ENCODE measurements at places on chromosomes 7 and 10. TPM values are rescaled to one million over a fixed set of nuclear protein-coding genes. Genes with fewer than 3 reads are reported as not detected.
A peak's percentile ranks its signal among the peaks of the same experiment; 100 is the strongest.

DNA sequence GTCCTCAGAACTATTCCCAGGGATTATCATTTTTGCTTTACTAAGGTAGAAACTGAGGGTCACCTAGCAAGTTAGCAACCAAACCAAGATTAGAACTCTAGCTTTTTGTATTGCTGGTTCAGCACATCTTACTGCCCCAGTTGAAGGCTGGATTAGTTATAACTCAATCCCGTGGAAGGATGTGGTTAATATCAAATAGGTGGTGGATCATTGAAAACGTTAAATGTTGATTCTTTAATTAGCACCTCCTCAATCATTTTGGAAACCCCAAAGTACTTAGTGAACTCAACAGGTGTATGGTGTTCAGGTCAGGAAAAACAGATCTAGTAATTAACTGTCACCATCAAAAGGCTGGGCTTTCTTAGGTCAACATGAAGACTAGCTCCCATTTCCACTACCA is 152.4 kb downstream of the ARID5B start:
- no peak for DNase-seq
- peak overlapping the region; percentile 99 for H3K27ac ChIP-seq
- H3K27me3 ChIP-seq: no peaks in the 10 kb centered on the region
- H3K4me3 ChIP-seq: no peak overlapping the region
- H3K4me1 ChIP-seq: peaks cover 52% of the 10 kb centered on the region

GRCh38 chr10:2992401-2993198 is 74.7 kb upstream of the PFKP start:
- H3K27me3 ChIP-seq: peaks cover 8% of the 10 kb centered on the region
- H3K4me3 ChIP-seq: no peak overlapping the region
- H3K27ac ChIP-seq: no peak overlapping the region
- H3K36me3 ChIP-seq: no peaks in the 10 kb centered on the region

DNA sequence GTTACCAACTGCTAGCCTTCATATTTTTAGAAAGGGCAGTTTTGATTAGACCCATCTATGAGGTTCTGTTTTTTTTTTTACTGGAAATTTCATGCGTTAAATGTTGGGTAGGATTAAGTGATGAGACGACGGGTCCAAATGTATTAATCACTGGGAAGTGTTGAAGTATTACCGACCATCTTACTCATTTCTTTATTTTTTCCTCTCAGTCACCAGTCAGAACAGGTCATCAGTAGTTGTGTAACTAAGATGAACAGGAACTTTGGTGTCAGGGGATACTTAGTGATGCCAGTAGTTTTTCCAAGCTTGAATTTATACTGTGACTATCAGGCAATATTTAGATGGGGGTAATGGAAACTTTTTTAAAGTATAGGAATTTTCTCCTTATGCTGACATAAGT is 14.2 kb downstream of the TFAM start:
- no peak for DNase-seq
- H3K27ac ChIP-seq: no peak overlapping the region
- no peaks in the 10 kb centered on the region for H3K4me1 ChIP-seq
- H3K36me3 ChIP-seq: peaks cover 39% of the 10 kb centered on the region
- H3K4me3 ChIP-seq: no peak overlapping the region

GRCh38 chr10:32687116-32687515 is 241.2 kb downstream of the CCDC7 start:
- no peaks in the 10 kb centered on the region for H3K27me3 ChIP-seq
- H3K27ac ChIP-seq: no peak overlapping the region
- H3K36me3 ChIP-seq: no peaks in the 10 kb centered on the region
- no peak overlapping the region for H3K4me3 ChIP-seq
- no peak for DNase-seq

- no peaks in the 10 kb centered on the region for H3K4me1 ChIP-seq
- no peaks in the 10 kb centered on the region for H3K27me3 ChIP-seq
- no peak overlapping the region for H3K4me3 ChIP-seq
- no peak for DNase-seq
- no peak overlapping the region for H3K27ac ChIP-seq
- no peaks in the 10 kb centered on the region for H3K36me3 ChIP-seq
Observed at GRCh38 chr10:49312246-49312869, 13.4 kb downstream of the C10orf71 start.

- H3K27me3 ChIP-seq: no peaks in the 10 kb centered on the region
- DNase-seq: no peak
- H3K4me3 ChIP-seq: no peak overlapping the region
- H3K36me3 ChIP-seq: peaks cover 5% of the 10 kb centered on the region
Observed at GRCh38 chr7:149248777-149249176, 9.3 kb downstream of the ZNF212 start.

The HOXA6 gene
- total RNA-seq: 23.3 TPM

- DNase-seq: no peak
- no peak overlapping the region for H3K4me3 ChIP-seq
- H3K27me3 ChIP-seq: no peaks in the 10 kb centered on the region
- no peak overlapping the region for H3K27ac ChIP-seq
Observed at GRCh38 chr10:49512121-49512809, 26.7 kb downstream of the ERCC6 start.

The ADAM22 gene
- total RNA-seq: 6.1 TPM

GRCh38 chr10:30027057-30028005 is 32.1 kb downstream of the JCAD start:
- H3K27ac ChIP-seq: no peak overlapping the region
- DNase-seq: no peak
- H3K27me3 ChIP-seq: no peaks in the 10 kb centered on the region
- H3K4me3 ChIP-seq: no peak overlapping the region

DNA sequence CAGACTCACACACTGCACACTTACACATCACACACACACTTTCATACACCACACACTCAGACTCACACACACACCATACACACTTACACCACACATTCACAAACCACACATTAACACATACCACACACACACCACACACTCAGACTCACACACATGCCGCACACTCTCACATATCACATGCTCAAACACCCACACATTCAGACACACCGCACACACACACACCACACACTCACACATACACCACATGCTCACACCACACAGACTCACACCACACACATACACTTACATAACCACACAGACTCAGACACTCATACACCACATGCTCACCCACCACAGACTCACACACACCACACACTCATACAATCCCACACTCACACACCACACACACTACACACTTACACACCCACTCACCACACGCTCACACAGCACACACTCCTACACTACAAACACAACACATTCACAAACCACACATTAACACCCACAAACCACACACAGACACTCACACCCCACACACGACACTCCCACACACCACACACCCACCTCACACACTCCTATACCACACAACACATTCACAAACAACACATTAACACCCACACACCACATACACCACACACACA is 125.4 kb downstream of the EVX1 start:
- no peak overlapping the region for H3K27ac ChIP-seq
- H3K4me1 ChIP-seq: peaks cover 15% of the 10 kb centered on the region
- DNase-seq: no peak
- no peaks in the 10 kb centered on the region for H3K27me3 ChIP-seq
- H3K4me3 ChIP-seq: no peak overlapping the region
- H3K36me3 ChIP-seq: no peaks in the 10 kb centered on the region

DNA sequence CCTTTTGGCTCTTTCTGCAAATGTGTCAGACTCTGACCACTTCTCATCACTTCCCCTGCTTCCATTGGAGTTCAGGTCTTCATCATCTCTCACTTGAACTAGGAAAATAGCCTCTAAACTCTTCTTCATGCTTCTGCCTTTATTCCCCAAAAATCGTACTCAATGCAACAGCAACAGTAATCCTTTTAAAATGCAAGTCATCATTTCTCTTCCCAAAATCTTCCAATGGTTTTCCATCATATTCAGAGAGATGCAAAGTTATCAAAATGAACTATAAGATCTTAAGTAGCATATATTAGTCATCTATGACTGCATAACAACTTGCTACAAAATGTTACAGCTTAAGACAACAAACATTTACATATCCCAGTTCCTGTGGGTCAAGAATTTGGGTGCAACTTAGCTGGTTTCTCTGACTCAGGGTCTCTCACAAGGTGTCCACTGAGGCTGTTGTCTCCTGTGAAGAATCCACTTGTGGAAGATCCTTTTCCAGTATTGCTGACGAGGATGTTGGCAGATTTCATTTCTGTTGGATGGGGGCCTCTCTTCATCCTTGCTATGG is 31.0 kb upstream of the ETV1 start:
- no peaks in the 10 kb centered on the region for H3K4me1 ChIP-seq
- no peaks in the 10 kb centered on the region for H3K27me3 ChIP-seq
- H3K36me3 ChIP-seq: no peaks in the 10 kb centered on the region
- no peak overlapping the region for H3K27ac ChIP-seq

The ERVW-1 gene
- total RNA-seq: not detected

DNA sequence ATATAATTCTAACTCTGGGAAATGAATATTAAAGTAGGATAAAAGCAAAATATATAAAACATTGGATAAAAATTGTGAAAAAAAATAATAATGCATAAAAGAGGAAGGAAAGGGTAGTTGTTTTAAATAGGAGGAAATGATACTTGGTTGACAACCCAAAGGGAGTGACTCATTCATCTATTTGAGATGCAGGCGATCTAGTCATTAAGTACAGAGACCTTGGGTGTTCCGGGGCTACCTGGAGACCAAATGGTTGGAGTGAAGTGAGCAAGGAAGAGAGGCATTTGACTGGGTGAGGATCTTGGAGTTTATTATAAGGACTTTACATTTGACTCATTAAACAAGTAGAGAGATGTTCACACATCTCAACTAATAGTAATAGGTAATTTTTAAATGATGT is 111.0 kb downstream of the LRRTM3 start:
- H3K27me3 ChIP-seq: no peaks in the 10 kb centered on the region
- H3K4me3 ChIP-seq: no peak overlapping the region
- H3K27ac ChIP-seq: no peak overlapping the region
- no peak for DNase-seq

GRCh38 chr7:922334-923107 is 32.0 kb downstream of the ADAP1 start:
- H3K4me1 ChIP-seq: peaks cover 37% of the 10 kb centered on the region
- no peaks in the 10 kb centered on the region for H3K36me3 ChIP-seq
- no peak overlapping the region for H3K4me3 ChIP-seq
- DNase-seq: peak; percentile 11
- no peaks in the 10 kb centered on the region for H3K27me3 ChIP-seq

DNA sequence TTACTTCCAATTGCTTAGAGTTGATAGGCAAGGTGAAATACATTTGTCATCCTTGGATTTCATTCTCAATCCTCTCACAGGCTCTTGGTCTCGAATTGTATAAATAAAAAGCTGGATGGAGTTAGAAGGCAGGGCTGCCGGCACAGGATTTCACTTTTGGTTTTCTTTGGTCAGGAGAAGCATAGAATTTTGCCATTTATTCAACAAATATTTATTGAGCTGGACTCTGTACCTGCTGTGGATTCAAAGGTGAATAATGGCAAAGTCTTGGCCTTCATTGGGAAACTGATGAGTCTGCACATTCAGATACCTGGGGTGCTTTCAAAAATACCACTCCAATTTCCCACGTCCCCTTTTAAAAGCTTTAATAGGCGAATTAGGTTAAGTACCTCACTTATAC is 49.7 kb downstream of the PDK4 start:
- peaks cover 8% of the 10 kb centered on the region for H3K4me1 ChIP-seq
- no peak overlapping the region for H3K4me3 ChIP-seq
- H3K27me3 ChIP-seq: no peaks in the 10 kb centered on the region

- no peak overlapping the region for H3K27ac ChIP-seq
- DNase-seq: no peak
- no peaks in the 10 kb centered on the region for H3K36me3 ChIP-seq
Observed at GRCh38 chr7:149293338-149293737, 31.3 kb downstream of the ZNF783 start.

GRCh38 chr10:33179067-33179466 is 155.4 kb downstream of the NRP1 start:
- H3K36me3 ChIP-seq: no peaks in the 10 kb centered on the region
- H3K4me3 ChIP-seq: no peak overlapping the region
- H3K4me1 ChIP-seq: no peaks in the 10 kb centered on the region
- no peak for DNase-seq
- no peaks in the 10 kb centered on the region for H3K27me3 ChIP-seq

DNA sequence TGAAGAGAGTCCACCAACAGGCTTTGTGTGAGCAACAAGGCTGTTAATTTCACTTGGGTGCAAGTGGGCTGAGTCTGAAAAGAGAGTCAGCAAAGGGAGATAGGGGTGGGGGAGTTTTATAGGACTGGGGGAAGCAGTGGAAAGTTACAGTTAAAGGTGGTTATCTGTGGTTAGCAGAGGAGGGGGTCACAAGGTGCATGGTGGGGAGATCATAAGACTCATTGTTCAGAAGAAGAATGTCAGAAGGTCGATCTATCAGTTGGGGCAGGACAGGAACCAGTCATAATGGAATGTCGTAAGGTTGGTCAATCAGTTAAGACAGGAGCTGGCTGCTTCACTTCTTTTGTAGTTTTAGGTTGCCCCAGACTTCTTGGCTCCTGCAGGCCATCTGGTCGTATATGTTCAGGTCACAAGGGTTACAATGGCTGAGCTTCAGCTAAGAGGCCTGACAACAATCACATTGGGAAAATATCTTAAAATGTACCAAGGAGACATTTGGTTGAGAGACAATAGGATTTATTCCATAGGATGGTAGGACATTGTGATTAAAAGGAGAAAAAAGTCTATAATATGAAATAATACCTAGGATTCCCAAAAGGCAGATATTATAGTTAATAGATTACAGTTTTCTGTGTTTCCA is 356.4 kb downstream of the ANKRD7 start:
- H3K27me3 ChIP-seq: no peaks in the 10 kb centered on the region
- no peak for DNase-seq
- no peaks in the 10 kb centered on the region for H3K4me1 ChIP-seq
- no peak overlapping the region for H3K4me3 ChIP-seq
- no peak overlapping the region for H3K27ac ChIP-seq
- H3K36me3 ChIP-seq: no peaks in the 10 kb centered on the region

DNA sequence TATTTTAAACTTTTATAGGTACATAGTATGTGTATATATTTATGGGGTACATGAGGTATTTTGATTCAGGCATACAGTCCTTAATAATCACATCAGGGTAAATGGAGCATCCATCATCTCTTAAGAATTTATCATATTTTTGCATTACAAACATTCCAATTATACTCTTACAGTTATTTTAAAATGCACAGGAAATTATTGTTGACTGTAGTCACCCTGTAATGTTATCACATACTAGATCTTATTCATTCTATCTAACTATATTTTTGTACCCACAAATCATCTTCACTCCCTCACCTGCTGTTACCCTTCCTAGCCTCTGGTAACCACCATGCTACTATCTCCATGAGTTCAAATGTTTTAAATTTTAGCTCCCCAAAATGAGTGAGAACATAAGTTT is 56.3 kb upstream of the FAM3C start:
- H3K4me3 ChIP-seq: no peak overlapping the region
- H3K27ac ChIP-seq: no peak overlapping the region
- no peaks in the 10 kb centered on the region for H3K27me3 ChIP-seq
- no peaks in the 10 kb centered on the region for H3K36me3 ChIP-seq
- no peak for DNase-seq
- no peaks in the 10 kb centered on the region for H3K4me1 ChIP-seq

All from tibial nerve (tissue), 4 donors.